Mesendoderm (in vitro differentiated cells): ENCODE measurements at places on chromosomes 5 and 9.

DNA sequence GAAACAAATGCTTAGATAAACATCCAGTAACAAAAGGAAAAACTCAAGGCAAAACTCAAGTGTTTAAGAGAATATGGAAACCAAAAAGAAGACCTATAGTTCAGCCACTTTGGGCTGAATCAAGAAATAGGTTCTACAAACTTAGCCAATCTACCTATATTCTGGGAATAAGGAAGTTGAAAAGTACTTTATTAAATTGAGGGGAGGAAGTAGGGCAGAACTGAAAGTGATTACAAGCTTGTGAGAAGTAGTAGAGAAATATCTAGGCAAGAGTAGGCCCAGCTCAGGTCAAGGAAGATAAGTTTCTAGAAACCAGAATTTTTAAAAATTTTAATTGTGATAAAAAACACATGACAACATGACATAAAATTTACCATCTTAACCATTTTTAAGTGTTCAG is 384.8 kb upstream of the PCSK5 start:
- H3K27me3 ChIP-seq: no peaks in the 10 kb centered on the region
- no peaks in the 10 kb centered on the region for H3K4me1 ChIP-seq
- H3K4me3 ChIP-seq: no peak overlapping the region
- no peak overlapping the region for H3K27ac ChIP-seq
- DNase-seq: no peak
- H3K36me3 ChIP-seq: no peaks in the 10 kb centered on the region

DNA sequence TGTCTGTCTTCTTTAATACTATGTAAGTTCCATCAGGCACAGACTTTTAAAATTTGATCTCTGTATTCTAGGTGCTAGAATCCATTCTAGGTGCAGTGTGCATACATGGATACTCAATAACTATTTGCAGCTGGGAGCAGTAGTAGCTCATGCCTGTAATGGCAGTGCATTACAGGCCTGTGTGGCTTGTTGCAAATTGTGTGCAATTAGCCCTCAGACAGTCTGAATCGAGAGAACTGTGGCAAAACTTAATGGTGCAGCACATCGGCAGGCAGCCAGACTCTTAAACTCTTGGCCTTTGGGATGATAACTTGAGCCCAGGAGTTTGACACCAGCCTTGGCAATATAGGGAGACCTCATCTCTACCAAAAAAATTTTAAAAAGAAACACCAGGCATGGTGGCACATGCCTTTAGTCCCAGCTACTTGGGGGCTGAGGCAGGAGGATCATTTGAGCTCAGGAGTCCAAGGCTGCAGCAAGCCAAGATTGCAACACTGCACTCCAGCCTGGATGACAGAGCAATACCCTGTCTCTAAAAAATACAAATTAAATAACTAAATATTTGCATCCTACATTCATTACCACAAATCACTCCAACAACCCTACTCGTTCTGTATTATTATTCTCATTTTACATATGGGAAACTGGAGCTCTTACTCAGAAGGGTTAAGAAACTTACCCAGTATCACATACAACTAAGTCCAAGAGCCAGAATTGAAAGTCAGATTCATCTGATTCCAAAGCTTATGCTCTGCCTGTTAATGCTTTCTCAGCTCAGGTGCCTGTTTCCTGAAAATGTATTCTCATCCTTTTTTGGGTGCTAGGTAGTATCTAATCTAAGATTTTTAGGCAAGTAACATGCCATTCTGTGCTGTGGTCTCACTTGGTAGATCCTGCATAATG is 30.1 kb downstream of the PRKACG start:
- H3K27me3 ChIP-seq: no peaks in the 10 kb centered on the region
- H3K36me3 ChIP-seq: no peaks in the 10 kb centered on the region
- no peak overlapping the region for H3K4me3 ChIP-seq
- DNase-seq: no peak
- no peak overlapping the region for H3K27ac ChIP-seq
- H3K4me1 ChIP-seq: peaks cover 8% of the 10 kb centered on the region

GRCh38 chr9:71915495-71915894 is 4.1 kb downstream of the C9orf85 start:
- DNase-seq: no peak
- no peak overlapping the region for H3K4me3 ChIP-seq
- H3K36me3 ChIP-seq: no peaks in the 10 kb centered on the region
- H3K4me1 ChIP-seq: no peaks in the 10 kb centered on the region

- H3K36me3 ChIP-seq: no peaks in the 10 kb centered on the region
- no peaks in the 10 kb centered on the region for H3K27me3 ChIP-seq
- no peaks in the 10 kb centered on the region for H3K4me1 ChIP-seq
- H3K27ac ChIP-seq: no peak overlapping the region
Observed at GRCh38 chr5:38455796-38456330, 100.6 kb downstream of the LIFR start.

- DNase-seq: no peak
- H3K27me3 ChIP-seq: no peaks in the 10 kb centered on the region
- H3K27ac ChIP-seq: no peak overlapping the region
- H3K4me1 ChIP-seq: no peaks in the 10 kb centered on the region
- no peaks in the 10 kb centered on the region for H3K36me3 ChIP-seq
- H3K4me3 ChIP-seq: no peak overlapping the region
Observed at GRCh38 chr9:110161940-110162339, 46.0 kb downstream of the C9orf152 start.

- H3K27me3 ChIP-seq: no peaks in the 10 kb centered on the region
- DNase-seq: peak; percentile 56
- H3K36me3 ChIP-seq: no peaks in the 10 kb centered on the region
Observed at GRCh38 chr5:59034498-59035186, 451.8 kb downstream of the RAB3C start.

DNA sequence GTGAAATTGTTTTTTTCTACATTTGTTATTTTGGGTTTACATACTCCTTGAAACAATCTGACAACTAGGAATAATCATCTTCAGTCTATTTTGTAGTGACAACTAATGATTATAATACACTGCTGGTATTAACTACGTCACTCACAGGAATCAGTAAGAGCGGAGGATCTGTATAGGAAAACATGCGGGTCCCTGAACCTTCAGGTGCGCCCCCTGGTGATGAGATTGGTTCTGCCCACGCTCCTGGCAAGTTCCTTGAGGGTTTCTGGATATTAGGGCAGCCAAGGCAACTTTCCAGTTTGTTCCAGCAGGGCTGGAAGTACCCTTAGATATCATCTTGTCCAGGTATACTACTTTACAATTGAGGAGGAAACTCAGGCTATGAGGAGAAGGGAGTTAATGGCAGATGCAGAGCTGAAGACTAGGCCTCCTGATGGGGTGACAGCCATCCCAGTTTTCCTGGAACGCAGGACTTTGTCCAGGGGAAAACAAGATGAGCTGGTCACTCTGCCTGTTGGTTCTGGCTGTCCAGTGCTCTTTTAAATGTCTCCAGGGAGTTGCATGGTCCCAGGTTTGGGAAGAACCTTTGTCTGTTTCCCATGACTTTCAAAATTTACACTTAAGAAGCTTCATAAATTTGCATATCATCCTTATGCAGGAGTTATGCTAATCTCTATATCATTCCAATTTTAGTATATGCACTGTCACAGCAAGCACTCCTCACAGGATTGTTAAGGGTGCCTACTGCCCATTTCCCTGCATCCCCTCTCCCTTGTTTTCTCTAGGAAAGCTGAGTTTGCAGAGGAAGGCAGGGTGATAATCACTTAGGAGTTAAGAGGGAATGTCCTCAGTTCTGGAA is 14.9 kb upstream of the WNT8A start:
- H3K4me1 ChIP-seq: no peaks in the 10 kb centered on the region
- no peaks in the 10 kb centered on the region for H3K27me3 ChIP-seq
- no peak overlapping the region for H3K4me3 ChIP-seq
- DNase-seq: peak; percentile 75
- H3K36me3 ChIP-seq: no peaks in the 10 kb centered on the region

GRCh38 chr9:99326112-99326916 is 104.2 kb downstream of the SEC61B start:
- H3K36me3 ChIP-seq: no peaks in the 10 kb centered on the region
- DNase-seq: peak; percentile 16
- no peak overlapping the region for H3K4me3 ChIP-seq

DNA sequence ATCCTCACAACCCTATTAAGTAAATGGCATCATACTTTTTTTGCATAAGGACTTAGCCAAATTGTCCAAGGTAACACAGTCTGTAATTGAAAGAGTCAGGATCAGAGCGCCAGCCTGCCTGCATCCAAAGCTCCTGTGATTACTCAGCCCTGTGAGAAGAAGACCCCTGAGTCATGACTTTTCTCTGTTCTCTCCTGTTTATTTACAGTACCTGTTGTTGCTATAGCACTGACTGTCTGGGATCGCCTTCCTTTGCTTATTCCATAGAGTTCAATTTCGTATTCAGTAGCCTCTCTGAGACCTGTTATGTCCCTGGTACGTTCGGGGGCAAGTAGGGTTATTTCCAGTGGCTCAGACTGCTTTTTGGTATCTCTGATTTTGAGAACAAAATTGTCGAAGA is 71.8 kb downstream of the TNC start:
- no peak overlapping the region for H3K27ac ChIP-seq
- H3K27me3 ChIP-seq: no peaks in the 10 kb centered on the region
- H3K4me1 ChIP-seq: no peaks in the 10 kb centered on the region
- H3K36me3 ChIP-seq: peaks cover 3% of the 10 kb centered on the region
- peak; percentile 53 for DNase-seq
- no peak overlapping the region for H3K4me3 ChIP-seq

- no peak for DNase-seq
- no peaks in the 10 kb centered on the region for H3K4me1 ChIP-seq
- H3K27me3 ChIP-seq: no peaks in the 10 kb centered on the region
- no peaks in the 10 kb centered on the region for H3K36me3 ChIP-seq
Observed at GRCh38 chr9:110672873-110673510, 4.4 kb downstream of the MUSK start.

DNA sequence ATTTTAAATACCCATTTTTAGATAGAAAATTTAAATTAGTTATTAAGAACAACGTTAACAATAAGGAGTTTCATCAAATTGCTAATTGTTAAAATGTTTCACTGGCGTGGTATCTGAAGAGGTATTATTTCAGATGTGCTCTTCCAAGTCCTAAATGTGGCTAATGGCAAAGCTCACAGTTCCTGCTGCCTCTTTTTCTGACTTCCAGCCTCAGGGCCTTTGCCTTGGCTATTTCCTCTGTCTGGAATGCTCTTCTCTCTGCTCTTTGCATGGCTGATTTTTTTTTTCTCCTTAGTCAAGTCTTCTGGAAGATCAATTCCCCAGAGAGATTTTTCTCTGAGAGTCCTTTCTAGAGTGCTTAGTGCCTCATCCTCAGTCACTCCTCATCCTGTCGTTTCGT is 9.6 kb upstream of the SSBP2 start:
- H3K36me3 ChIP-seq: no peaks in the 10 kb centered on the region
- no peak overlapping the region for H3K4me3 ChIP-seq
- no peak overlapping the region for H3K27ac ChIP-seq

DNA sequence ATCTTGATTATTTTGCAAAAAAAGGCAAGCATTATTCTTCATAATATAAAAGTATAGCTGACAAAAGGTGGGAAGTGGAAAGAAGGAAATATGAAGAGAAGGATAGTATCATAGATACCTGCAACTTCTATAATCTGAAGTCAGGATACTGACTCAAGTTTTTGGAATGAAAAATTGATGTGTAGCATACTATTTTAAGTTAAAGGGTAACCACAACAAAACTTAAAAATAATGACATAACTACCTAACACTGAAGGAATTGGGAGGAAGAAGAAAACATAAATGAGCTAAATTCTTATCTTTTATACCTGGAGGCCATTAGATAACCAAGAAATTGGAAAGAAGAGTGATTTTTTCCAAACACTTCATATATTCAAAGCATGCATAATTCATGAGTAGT is 51.8 kb upstream of the TLE1 start:
- H3K36me3 ChIP-seq: no peaks in the 10 kb centered on the region
- H3K27me3 ChIP-seq: no peaks in the 10 kb centered on the region
- H3K27ac ChIP-seq: no peak overlapping the region
- H3K4me1 ChIP-seq: no peaks in the 10 kb centered on the region
- no peak for DNase-seq
- H3K4me3 ChIP-seq: no peak overlapping the region

GRCh38 chr5:135568923-135569360 is 9.8 kb downstream of the CXCL14 start:
- DNase-seq: no peak
- no peak overlapping the region for H3K27ac ChIP-seq
- H3K36me3 ChIP-seq: no peaks in the 10 kb centered on the region
- H3K27me3 ChIP-seq: no peaks in the 10 kb centered on the region
- no peak overlapping the region for H3K4me3 ChIP-seq

DNA sequence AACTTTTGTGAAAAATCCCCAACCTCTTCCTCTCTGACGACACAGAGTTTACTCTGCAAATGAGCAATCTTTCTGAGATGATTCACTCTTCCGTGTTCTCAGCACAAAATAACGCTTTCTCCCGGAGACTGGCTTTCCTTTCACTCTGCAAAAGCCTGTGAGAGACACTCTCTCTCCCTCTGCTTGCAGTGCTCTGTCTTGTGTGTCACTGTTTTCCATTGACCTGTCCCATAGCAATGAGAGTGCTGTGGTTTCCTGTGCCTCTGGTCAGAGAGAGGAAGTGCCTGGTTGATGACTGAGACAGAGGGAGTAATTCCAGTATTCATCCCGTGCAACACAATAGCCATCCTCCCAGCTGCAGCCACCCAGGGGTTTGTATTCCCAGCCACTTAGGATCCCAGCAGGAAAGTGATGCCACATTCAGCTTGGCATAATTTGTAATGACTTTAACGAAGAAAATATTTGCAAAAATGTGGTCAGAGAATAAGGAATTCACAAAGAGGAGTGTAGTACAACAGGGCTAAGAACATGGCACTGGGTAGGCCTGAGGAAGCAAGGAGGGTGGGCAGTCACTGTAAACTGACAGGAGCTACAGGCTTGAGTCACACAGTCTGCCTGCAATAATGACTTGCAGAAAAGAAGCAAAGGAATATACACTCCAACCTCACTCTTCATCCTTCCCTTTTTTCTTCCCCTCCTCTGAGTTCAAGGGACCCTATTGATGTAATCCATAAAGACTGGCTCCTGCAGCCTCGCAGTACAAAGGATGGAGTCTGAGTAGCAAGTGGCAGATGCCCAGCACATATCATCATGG is 463.5 kb upstream of the RGMB start:
- no peak overlapping the region for H3K4me3 ChIP-seq
- no peak overlapping the region for H3K27ac ChIP-seq
- DNase-seq: peak; percentile 90

GRCh38 chr9:35756275-35757225 is 2.5 kb upstream of the MSMP start:
- peak overlapping the region; percentile 77 for H3K4me3 ChIP-seq
- no peaks in the 10 kb centered on the region for H3K36me3 ChIP-seq
- H3K4me1 ChIP-seq: no peaks in the 10 kb centered on the region
- H3K27ac ChIP-seq: peak overlapping the region; percentile 86
- no peaks in the 10 kb centered on the region for H3K27me3 ChIP-seq

GRCh38 chr9:37715991-37716505 is 37.6 kb upstream of the TRMT10B start:
- H3K27ac ChIP-seq: no peak overlapping the region
- H3K4me3 ChIP-seq: no peak overlapping the region
- H3K36me3 ChIP-seq: no peaks in the 10 kb centered on the region
- peaks cover 1% of the 10 kb centered on the region for H3K27me3 ChIP-seq

DNA sequence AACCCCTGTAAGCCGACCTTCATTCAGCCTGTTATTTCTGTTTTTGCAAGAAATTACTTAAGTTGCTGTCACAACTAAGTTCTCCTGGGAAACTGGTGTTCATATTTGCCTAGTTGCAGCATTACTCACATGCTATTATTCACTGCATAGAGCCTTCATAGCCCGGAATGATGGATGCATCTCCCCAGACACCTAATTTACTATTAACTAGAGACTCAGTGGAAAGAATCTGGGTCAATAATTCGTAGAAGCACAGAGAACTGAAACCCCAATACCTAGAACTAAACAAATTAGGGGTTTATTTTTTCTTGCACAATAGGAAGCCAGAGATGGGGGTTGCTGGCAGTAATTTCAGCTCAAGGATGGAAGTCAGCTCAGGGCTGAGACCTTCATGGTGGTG is 45.7 kb upstream of the FAM170A start:
- peak overlapping the region; percentile 34 for H3K27ac ChIP-seq
- H3K27me3 ChIP-seq: no peaks in the 10 kb centered on the region
- no peak for DNase-seq
- no peaks in the 10 kb centered on the region for H3K36me3 ChIP-seq
